ENCODE measurements at places on chromosomes 13 and 19.

GRCh38 chr13:32851083-32852069, 164.8 kb upstream of the KL start:
- DNase-seq: no peak

- no peak for DNase-seq
These were observed 1.4 kb downstream of the USP12 start for GRCh38 chr13:27170221-27170515.

DNA sequence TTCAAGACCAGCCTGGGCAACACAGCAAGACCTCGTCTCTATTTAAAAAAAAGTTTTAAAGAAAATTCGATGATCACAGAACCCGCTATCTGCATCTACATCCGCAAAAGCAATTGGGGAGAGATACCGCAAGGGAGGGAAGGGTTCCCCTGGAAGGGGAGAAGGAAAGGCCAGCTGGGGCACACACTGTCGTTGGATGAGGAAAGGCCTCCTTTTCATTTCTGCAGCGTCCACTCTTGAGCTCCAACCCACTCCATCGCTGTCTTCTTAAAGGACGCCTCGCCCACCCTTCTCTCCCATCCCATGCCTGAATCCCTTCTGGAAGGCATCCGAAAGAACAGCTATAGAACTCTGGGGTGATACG, 3.2 kb upstream of the PRKCG start:
- DNase-seq: no peak

- no peak for DNase-seq
These were observed 36.5 kb downstream of the GTF2F2 start for GRCh38 chr13:45156565-45157361.

DNA sequence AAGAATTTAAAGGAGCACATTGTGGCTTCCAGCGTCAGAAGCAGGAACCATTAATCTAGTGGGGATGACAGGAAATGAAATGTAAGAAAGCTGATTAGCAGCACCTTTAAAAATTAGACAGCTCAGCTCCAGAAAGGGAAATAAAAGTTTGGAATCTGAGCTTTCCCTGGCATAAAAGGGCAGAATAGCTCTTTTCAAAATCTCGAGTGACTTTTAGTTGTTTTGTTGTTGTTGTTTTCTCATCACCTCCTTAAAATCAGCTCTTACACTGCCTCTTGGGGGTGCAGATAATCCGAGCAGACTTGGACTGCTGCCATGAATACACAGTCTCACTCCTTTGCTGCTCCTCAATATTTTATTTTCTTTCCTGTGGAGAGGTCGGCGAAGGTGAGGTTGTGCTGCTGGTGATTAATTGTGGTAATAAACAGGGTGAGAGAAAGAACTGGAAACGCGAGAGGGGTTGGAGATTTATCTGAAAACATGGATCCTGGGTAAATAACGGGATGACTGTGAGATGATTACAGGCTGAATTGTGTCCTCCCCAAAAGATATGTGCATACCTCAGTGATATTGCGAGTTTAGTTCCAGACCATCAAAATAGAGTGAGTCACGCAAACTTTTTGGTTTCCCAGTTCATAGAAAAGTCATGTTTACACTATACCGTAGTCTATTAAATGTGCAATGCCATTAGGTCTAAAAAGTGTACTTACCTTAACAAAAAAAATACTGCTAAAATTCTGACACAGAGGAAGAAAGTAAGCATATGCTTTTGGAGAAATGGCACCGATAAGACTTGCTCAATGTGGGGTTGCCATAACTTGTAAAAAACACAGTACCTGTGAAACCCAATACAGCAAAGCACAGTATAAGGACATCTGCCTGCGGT, 787.7 kb downstream of the UQCRFS1 start:
- no peak for DNase-seq

- no peak for DNase-seq
These were observed 15.8 kb downstream of the BRD4 start for GRCh38 chr19:15316498-15316897.

GRCh38 chr19:870963-871401, 11.5 kb downstream of the CFD start:
- no peak for DNase-seq

DNA sequence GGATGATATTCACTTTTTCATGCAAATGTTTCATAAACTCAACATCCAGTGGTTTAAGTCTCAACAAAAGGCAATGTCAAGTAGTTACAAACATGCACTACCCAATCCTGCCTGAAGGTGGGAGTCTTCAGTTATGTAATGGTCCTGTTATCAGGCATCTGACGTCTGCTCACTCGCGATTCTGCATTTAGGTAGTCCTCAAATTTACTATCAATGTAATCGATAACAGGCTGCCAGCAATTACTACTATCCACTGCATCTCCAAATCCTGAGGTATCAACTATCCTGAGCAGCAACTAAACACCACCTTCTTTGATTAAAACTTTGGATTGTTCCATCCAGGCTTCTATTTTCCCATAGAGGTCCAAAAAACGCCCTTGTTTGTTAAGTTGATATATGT, 51.2 kb downstream of the NLRP12 start:
- DNase-seq: no peak

GRCh38 chr19:35226748-35227147, 1.8 kb downstream of the FAM187B start:
- DNase-seq: no peak

DNA sequence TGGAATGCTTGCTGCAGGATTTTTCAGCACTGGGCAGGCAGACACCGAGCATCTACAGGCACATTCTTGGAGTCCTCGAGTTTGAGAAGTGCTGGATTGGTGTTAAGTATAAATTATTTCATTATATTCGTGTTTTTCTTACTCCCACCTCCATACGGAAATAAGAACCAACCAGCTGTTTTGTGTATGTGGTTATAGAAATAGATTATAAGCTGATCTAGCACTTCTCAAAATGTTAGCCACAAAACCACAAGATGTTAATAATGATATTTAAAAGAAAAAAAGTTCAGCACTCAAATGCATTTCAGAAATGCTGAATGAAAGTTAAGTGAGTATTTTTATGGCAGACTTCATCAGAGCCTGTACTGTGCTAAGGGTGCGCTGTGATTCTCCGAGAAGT, 24.0 kb upstream of the TEX29 start:
- no peak for DNase-seq

- no peak for DNase-seq
These were observed 123.1 kb downstream of the CDK8 start for GRCh38 chr13:26377038-26377437.

DNA sequence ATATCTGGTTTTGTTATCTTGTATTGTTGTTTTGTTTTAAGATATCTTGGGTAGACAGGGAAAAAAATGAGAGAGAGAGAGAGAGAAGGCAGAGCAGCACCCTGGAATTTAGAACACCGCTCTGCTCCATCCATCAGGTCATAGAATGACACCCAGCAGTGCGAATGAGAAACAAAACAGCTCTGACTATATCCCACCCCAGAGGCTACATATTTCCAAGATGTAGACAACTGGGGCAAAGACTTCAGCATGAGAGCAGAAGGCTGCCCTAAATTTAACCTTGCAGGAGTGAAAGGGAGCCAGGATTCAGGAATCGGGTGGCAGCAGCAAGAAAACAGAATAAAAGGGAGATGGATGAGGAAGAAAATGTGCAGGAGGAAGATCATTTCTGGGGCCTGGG, 46.5 kb downstream of the TNFSF13B start:
- no peak for DNase-seq

GRCh38 chr13:29676535-29676934, 81.0 kb upstream of the SLC7A1 start:
- no peak for DNase-seq

- no peak for DNase-seq
These were observed 43.7 kb upstream of the ADGRE5 start for GRCh38 chr19:14337510-14337909.

DNA sequence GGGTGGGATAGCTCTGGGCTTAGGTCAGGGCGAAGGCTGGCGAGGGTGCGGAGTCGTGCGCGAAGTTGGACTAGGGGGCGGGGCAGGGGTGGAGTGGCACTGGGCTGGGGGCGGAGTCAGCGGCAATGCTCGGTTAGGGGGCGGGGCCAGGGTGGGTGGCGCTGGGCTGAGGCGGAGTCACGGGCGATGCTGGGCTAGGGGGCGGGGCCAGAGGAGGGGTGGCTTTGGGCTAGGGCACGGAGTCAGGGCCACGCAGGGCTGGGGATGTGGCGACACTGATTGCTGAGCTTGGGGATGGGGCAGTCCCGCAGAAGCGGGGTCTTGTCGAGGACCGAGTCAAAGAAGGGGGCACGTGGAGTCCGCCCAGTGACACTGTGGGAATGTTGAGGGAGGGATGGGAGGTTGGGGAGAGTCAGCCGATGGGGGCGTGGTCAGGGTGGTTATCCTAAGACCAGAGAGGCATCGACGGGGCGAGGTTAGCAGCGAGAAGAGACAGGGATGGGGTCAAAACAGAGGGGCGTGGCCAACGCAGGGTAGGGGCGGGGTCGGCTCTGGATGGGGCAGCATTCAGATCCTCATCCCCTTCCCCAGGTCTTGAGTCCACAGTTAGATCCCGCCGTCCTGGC, 8.7 kb downstream of the HOMER3 start:
- peak; percentile 70 for DNase-seq

DNA sequence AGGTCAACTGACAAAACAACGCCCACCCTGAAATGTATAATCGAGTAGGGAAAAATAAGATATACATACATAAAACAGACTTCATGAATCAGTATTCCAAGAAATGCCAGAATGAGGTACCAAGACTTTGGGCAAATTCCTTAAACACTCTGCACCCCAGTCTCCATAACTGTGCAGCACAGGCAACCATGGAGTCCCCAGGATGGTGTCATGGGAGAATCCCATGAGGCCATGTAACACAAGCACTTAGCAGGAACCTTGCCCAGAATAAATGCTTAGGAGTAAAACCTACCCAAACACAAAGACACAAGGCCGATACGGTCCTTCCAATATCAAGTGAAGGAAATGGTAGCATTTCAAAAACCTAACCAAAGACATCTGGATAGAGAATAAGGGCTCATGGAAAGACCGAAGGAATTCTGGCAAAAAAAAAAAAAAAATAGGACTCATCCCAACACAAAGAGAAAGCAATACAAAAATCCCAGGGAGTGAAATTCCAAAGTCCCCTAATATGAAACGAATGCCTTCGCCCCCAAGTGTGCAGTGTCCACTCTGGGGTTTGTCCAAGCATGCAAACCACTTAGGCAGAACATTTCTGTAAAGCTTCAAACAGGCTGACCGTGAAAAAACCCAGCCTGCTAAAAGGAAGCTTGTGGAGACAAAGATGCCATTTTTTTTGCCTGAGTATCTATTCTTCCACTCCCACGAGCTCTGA, 11.1 kb downstream of the ZC3H4 start:
- DNase-seq: no peak

GRCh38 chr19:42478765-42479311, 36.1 kb upstream of the CXCL17 start:
- no peak for DNase-seq

- DNase-seq: no peak
These were observed 155.2 kb downstream of the LIG4 start for GRCh38 chr13:108060111-108060510.

DNA sequence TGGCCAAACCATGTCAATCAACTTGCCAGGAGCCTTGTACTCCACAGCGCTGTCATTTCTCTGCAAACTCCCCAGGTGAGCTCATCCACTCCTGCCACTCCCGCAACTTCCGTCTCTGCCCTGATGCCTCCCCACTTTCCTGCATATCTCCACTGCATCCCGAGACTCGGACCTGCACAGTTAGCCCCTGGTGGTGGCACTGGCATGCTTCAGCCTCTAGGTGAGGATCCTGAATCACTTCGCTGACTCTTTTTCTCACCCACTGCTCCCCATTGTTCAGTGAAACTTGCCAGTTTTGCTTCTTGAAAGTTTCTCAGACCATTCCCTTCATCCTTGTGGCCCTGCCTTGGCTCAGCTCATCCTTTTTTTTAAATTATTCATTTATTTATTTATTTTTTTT, 3.4 kb upstream of the CTU1 start:
- no peak for DNase-seq

DNA sequence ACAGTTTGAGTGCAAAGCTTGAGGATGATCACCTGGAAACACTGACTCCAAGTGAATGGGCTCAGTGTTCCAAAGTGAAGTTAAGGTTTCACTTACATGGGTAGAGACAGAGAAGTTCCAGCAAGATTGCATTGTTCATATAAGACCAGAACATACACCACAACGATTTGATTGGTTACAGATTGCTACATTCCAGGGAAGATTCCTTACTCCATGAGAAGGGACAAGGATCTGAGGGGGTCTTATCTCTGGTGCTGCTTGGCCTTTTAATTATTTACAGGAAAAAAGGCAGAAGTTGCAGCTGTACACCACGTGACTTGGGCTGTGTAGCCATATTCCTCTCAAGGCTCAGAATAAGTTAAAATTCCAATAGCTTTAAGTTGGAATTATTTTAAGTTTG, 12.3 kb downstream of the WDFY2 start:
- no peak for DNase-seq

- no peak for DNase-seq
These were observed 2.0 kb downstream of the COL5A3 start for GRCh38 chr19:10008184-10008765.

DNA sequence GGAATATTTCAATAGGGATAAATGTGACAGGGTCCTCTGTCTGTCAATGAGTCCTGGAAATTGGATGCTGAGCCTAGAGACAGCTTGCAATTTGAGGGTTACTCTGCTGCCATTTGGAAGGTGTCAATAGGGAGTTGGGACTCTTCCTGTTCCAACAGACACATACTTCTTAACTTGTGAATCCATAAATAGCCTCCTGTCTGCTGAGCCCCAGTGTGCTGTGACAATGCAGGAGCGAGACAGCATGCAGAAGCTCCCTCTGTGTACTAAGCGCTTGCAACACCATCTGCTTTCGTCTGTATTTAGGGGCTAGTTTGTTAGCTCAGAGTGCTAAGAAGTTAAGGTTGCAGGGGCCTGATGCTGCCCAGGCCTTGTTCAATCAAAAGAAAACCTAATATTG, 58.5 kb upstream of the GPR12 start:
- no peak for DNase-seq

- no peak for DNase-seq
These were observed 6.4 kb downstream of the LGALS4 start for GRCh38 chr19:38806371-38806770.

- DNase-seq: peak; percentile 96
These were observed at the start of gene MED4 for GRCh38 chr13:48094781-48095502. Gene MED4 (minus strand): TSS chr13:48095104. CDS start chr13:48095078, 26 bp downstream.

GRCh38 chr19:15812060-15812722, 3.3 kb downstream of the OR10H1 start:
- no peak for DNase-seq

DNA sequence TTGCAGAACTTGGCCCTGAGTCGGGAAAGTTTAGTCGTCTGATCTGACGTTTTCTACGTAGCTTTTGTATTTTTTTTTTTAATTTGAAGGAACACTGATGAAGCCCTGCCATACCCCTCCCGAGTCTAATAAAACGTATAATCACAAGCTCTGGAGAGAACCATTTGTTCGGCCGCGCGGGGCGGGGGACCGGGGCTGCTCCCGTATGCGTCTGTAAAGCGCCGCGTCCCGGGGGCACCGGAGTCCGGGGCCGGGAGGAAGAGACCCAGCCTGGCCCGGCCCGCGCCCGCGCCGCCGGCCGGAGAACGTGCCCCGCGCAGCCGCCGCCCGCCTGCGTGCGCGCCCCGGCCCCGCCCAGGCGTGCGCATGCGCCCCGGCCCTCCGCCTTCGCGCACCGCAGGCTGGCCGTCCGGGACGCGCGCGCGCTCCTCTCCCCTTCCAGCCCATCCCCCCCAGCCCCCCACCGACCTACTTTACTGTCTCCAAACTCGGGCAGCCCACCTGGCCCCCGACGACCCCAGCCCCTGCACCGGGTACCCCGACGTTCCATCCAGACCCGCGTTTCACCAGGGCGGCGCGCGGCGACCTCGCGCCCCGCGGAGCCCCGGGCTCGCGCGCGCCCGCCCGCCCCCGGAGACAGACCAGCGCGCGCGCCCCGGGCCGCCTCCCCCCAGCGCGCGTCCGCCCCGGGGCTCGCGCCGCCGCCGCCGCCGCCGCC, 785 bp upstream of the USF2 start:
- peak; percentile 53 for DNase-seq

- DNase-seq: no peak
These were observed 3.6 kb downstream of the LRRC25 start for GRCh38 chr19:18393836-18394235.
